Stimulated activated CD4-positive, alpha-beta T cell treated with anti-CD3 and anti-CD28 coated beads, Interleukin-4, amount 100 ng/mL, for 4 hours (primary cell): ENCODE measurements at places on chromosomes 5 and 9.

DNA sequence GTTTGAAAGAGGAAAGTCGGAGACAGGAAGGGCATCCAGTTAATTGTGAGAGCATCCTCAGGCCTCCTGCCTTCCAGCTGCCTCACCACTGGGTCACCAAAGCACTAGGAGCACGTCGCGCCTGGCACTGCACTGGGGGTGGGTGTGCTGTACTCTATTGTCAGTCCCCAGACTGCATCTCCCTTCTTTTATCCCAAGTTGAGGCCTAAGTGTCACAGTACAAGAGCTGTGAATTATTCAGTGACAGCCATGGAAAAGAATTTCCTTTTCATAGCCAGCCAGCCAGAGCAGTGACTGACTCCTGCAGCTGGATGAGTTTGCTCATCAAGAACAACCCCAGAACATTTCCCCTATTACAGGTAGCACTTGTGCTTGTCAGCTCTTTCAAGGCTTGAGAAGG, 16.3 kb downstream of the CLTA start:
- DNase-seq = no peak

DNA sequence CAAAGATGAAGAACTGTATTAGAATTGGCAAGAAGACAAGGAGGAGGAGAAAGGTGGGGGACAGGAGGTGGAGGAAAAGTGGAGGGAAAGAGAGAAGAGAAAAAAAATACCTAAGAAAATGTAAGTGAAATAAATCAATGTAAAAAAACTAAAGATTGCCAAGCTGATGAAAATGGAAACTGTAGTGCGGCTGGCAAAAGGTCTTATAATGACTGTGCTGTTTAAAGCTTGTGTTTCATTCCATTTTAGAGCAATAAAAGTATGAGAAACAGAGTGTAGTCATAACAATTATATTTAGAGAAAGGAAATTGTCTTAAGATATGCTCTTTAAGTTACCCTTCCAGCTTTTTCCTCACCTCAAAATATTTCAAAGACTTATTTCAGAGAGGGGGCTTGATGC, 670.5 kb upstream of the SEMA6A start:
- DNase-seq = no peak

- no peak for DNase-seq
These were observed 8.5 kb upstream of the ORM1 start for GRCh38 chr9:114314256-114314867.

GRCh38 chr9:22010866-22011625, 1.9 kb upstream of the CDKN2B start:
- DNase-seq = no peak

- DNase-seq = no peak
These were observed 7.2 kb upstream of the SNX30 start for GRCh38 chr9:112743216-112743836.

- no peak for DNase-seq
These were observed 7.2 kb upstream of the TLR4 start for GRCh38 chr9:117697046-117697445.

- DNase-seq = no peak
These were observed 18.6 kb downstream of the RGMB start for GRCh38 chr5:98791898-98792580.

GRCh38 chr5:140992828-140993227, 26.6 kb downstream of the PCDHAC2 start:
- no peak for DNase-seq

DNA sequence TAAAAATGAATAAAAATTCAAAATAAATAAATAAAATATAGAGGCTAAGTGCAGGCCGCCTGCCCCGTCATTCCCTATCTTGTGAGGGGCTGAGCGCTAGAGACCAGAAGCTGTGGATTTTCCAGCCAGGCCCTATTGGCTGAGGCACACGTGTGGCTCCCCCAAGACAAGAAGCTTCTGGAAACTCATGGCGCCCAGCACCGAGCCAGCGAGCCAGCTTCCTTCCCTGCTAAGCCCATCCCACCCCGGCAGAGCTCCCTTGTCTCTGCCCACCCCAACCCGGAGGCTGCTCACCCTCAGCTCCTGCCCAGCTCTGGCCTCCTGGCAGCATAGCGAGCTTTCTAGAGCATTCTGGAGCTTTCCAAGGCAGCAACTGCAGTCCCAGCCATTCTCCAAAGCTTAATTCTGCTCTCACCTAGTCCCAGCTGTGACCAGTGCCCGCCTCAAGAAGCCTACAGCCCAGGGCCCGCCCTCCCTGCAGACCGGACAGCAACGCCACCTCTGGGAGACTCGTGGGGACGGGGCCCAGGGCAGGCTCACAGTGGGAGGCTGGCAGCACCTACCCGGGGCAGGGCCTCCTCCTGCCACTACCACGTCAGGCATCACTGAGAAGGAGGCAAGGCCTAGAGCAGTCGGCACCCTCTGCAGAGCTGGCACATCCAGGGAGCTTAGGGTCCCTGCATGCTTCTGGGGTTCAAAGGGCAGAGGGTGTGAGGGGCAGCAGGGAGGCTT, 23.2 kb upstream of the TMEM250 start:
- no peak for DNase-seq

GRCh38 chr9:14213504-14213903, 100.4 kb downstream of the NFIB start:
- no peak for DNase-seq

DNA sequence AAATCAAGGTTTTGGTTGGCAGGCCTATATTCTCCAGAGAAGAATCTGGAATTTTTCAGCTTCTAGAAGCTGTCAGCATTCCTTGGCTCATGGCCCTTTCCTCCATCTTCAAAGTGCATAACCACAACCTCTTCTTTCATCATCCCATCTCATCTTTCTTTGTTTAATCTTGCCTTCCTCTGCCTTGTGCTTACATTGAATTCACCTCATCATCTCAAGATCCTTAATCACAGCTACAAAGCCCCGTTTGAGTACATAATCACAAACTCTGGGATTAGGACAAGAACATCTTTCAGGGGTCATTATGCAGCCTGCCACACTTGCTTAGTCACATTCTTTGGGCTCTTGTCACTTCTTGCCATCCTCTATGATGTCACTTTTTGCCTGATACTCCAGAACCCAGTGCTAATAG, 130.3 kb downstream of the FOXD1 start:
- DNase-seq = no peak

DNA sequence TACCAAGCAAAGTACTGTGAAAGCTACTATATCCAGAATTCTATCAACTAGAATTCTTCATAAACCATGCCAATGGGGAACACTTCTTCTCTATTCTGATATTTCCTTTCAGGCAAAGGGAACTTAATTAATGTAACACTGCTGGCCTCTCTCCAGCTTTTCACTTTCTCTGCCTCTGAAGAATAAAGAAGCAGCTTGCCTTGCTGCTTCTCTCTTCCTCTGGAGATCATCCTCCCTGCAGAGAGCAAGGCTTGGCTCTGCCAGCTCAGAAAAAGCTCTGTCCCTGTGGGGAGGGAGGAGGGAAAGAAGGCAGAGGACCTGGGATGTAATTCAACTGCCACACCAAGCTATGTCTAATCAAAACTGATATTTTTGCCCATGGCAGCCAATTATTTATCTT, 6.5 kb downstream of the CTNND2 start:
- no peak for DNase-seq

GRCh38 chr9:87531370-87532295, 34.0 kb downstream of the DAPK1 start:
- no peak for DNase-seq

GRCh38 chr9:99360026-99360425, 137.9 kb downstream of the SEC61B start:
- no peak for DNase-seq

- no peak for DNase-seq
These were observed 145.6 kb downstream of the FBXL7 start for GRCh38 chr5:15645381-15646160.

DNA sequence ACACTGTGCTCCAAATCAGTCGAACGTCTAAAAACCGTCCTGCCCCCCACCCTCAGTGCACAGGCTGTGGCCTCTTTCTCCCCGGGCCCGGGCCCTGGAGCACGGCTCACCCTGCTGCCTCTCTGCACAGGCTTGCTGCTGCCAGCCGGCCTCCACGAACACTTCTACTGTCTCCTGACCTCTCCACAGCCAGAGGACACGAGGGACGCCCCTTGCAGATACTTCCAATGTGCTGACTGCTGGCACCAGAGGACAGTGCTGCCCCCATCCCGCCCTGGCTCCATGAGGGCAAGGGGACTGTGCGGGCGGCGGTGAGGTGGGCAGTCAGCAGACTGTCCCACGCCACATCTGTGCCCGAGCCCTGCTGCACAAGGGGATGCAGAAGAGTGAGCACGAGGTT, 174.8 kb downstream of the COL23A1 start:
- no peak for DNase-seq

DNA sequence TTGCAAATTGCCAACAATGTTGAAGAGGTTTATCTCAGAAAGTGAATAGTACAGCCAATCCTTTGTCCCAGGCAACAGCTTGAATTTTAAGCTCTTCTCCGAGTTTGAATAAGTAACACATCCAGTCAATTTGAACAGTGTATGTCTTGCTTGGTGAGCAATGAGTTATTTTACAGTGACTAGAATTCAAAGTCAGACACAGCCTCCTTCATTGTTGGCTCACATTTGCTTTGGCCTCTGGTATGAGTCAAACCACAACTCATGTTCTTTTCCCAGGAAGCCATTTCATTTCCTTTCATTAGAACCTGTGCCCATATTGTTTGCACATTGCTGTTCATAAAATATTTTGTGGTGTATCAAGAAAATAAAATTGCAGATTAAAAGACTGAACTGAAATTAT, 622.0 kb upstream of the DAB2 start:
- DNase-seq = no peak

GRCh38 chr5:148794729-148795561, 31.5 kb upstream of the ADRB2 start:
- no peak for DNase-seq

DNA sequence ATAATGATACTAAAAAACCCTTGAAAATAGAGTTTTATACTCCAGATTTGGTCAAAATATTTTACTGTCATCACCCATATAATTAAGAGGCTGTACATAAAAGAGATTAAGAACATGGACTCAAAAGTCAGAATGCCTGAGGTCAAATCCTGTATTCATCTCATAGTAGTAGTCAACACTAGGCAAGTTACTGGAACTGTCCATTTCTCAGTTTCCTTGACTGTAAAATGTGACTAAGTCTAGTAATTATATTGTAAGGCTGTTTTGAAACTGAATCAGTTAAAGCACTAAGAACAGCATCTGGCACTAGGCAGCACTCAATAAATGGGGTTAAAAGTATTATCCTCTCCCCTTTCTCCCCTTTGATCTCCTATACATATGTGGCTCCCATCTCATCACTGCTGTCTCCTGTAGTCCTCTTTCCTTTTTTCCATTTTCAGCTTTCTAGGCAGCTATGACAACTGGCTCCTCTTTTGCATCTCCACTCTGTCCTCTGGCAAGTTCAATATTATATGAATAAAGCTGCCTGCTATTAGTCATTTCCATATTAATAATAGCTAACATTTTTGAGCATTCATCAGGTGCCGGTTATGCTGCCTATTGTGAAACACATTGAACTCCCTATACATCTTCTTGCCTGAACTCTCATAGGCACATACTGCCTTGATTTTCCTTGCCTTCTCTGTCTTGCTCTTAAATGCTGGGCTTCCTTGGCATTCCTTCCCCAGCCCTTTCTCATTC, 185.8 kb upstream of the NREP start:
- DNase-seq = no peak
